ENCODE measurements at places on chromosomes 7 and 10.

- DNase-seq = peak; percentile 35
Observed at GRCh38 chr7:64314566-64314965, 805 bp downstream of the ZNF736 start.

GRCh38 chr10:33913194-33913593, 578.7 kb upstream of the NRP1 start:
- DNase-seq = no peak

GRCh38 chr7:144036302-144036885, 12.4 kb upstream of the OR2A5 start:
- DNase-seq = no peak

DNA sequence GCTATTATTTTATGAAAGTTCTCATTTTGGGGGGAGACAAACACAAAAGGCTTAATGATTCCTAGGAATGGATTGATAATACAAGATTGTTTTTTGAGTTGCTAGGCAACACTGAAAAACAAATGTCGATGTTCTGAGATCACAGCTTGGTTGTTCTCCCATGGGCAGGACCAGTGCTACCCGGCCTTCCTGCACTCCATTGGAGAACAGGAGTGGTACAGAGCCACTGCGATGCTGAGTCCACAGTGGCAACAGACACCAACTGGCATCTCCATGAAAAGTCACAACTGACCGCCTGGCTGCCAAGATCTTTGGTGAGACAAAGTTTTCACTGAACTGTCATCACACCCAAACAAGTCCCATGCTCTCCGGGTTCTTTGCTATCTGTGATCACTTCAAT, 68.9 kb upstream of the NMT2 start:
- DNase-seq = peak; percentile 74

- DNase-seq = no peak
Observed at GRCh38 chr10:35927990-35928488, 285.9 kb upstream of the FZD8 start.

- DNase-seq = no peak
Observed at GRCh38 chr7:137601642-137602041, 245.1 kb downstream of the DGKI start.

- peak; percentile 74 for DNase-seq
Observed at GRCh38 chr7:117157241-117158209, 165.3 kb downstream of the WNT2 start.

- DNase-seq = no peak
Observed at GRCh38 chr7:130683026-130683425, 3.3 kb downstream of the TSGA13 start.

- DNase-seq = no peak
Observed at GRCh38 chr7:55140941-55141278, 122.1 kb downstream of the EGFR start.

DNA sequence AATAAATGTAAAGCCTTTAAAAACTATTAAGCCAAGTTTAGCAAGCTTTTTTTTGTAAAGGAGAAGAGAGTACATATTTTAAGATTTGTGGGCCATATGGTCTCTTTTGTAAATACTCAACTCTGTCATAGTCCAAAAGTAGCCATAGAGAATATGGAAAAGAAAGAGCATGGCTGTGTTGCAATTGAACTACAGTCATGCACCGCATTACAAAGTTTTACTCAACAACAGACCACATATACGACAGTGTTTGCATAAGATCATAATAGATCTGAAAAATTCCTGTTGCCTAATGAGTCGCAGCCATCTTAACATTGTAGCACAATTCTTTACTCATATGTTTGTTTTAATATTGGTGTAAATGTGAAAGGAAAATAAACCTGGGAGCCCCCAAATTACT, 440.8 kb downstream of the HTR7 start:
- DNase-seq = no peak

GRCh38 chr10:110006358-110007160, 1.2 kb upstream of the ADD3 start:
- DNase-seq = peak; percentile 83

GRCh38 chr7:28709748-28710147, 248.4 kb downstream of the TRIL start:
- DNase-seq = no peak

GRCh38 chr7:148883266-148884048, 634 bp downstream of the EZH2 start:
- peak; percentile 46 for DNase-seq

- peak; percentile 26 for DNase-seq
Observed at GRCh38 chr7:11831156-11831735, 752 bp downstream of the THSD7A start.

DNA sequence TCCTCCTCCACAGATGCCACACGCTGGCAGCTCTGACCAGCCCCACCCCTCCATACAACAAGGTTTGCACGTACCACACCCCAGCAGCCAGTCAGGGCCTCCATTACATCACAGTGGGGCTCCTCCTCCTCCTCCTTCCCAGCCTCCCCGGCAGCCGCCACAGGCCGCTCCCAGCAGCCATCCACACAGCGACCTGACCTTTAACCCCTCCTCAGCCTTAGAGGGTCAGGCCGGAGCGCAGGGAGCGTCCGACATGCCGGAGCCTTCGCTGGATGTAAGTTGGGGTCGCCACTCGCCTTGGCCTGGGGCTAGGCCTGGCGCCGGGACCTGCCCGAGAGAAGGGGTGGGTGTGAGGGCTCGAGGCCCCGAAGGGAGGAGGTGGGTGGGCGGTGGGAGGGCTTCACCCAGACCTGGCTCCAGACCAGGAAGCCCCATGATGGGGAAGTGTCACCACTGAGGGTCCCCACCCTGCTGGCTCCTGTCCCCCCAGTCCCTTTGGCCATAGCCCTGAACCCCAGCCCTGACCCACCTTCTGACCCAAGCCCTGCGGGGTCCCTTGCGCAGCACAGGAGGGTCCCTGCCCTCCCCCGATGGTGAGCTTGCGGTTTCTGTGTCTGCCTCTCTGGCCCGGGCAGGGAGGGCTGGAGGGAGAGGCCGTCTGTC, 36.2 kb upstream of the PPIF start:
- DNase-seq = peak; percentile 62

DNA sequence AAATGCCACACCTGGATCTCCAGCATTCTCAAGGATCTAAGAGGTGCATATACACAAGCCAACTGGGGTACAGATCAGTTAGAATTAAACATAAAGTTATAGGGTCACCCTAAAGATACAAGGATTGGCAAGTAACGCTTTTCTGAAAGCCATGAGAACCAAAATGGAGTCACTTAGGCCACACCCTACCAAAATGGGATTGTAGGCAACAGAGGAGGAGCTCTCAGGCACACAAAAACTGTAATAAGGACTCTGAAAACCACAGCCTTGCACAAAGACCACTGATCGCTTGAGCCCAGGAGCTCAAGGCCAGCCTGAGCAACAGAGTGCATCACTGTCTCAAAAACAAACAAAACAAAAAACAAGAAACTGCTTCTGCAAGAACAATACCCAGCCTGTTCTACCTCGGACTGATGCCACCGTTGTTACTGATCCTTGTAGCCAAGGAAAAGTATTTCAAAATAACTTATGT, 35.5 kb downstream of the SVOPL start:
- no peak for DNase-seq

DNA sequence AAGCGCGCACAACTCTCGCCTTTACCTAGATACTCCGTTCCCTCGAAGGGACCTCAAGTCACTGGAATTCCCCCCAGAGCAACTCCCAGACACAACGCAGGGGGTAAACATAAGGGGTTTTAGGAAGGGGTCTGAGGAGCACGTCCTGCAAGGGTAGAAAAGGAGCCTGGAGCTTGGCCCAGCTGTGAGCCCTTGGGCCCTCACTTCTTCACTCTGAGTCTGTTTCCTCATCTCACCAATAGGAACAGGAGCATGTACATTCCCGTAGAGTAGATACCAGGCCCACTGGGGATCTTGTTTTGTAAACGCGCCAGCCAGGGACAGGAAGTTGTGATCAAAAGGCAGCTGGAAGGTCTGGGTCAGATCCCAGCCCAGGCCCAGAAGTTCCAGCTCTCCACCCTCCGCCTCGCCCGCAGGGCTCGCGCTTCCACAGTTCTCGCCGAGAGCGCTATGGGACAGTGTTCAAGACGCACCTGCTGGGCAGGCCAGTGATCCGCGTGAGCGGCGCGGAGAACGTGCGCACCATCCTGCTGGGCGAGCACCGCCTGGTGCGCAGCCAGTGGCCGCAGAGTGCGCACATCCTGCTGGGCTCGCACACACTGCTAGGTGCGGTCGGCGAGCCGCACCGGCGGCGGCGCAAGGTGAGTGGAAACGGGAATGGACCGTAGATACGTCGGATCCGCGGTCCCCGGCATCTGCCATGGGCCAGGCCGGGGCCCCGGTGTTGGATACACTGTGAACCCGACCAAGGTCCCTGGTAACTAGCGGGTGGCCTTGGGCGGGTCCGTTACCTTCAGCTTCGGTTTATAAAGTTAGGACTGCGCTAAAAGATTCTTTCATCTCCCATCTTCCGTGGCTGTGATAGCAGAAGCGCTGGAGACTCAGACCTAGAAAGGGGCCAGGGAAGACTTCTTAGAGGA, 1.3 kb downstream of the CYP26C1 start:
- DNase-seq = no peak

DNA sequence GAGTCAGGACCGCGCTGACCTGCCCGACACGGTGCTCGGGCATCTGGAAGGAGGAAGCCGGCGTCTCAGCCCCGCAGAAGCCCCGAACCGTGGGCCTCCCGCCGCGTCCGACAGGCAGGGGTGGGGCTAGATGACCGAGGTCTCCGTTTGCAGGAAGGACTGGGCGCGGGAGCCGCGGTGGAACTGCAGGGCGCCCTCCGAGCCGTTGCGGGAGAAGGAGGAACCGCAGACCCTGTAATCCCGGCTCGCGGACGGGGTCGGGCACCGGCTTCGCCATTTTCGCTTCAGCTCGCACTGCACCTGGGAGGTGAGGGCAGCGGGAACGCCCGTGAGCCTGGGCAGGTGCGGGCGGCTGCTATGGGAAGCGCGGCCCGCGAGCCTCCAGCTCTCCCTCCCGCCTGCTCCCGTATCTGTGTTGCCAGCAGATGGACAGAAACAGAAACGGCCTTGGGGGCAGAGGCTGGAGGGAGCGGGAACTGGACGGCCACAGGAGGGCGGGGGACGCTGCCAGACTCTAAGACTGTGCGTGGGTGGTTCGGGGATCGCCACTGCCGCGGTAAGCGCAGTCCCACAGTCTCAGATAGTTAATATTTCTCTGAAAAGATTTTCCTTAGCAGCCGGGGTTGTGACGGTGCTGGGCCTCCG, 114.1 kb downstream of the VIPR2 start:
- peak; percentile 67 for DNase-seq

DNA sequence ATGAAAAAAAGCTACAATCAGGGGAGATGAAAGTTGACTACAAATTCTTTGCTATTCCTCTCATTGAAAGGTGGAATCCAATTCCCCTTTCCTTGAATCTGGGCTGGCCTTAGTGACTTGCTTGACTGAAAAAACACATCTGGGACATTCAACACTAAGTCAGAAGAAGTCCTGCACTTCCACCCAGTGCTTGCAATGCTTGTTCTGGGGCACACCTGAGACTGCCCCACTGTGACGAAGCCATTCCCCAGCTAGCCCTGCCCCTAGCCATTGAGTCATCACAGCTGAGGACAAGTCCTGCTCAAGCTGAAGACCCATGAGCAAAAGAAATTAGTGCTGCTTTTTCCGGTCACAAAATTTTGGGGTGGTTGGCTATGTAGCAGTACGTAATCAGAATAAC, 19.2 kb upstream of the GRID1 start:
- DNase-seq = no peak

- DNase-seq = no peak
Observed at GRCh38 chr10:52283174-52283573, 30.9 kb upstream of the DKK1 start.

GRCh38 chr10:3692387-3692999, 92.5 kb downstream of the KLF6 start:
- DNase-seq = no peak

DNA sequence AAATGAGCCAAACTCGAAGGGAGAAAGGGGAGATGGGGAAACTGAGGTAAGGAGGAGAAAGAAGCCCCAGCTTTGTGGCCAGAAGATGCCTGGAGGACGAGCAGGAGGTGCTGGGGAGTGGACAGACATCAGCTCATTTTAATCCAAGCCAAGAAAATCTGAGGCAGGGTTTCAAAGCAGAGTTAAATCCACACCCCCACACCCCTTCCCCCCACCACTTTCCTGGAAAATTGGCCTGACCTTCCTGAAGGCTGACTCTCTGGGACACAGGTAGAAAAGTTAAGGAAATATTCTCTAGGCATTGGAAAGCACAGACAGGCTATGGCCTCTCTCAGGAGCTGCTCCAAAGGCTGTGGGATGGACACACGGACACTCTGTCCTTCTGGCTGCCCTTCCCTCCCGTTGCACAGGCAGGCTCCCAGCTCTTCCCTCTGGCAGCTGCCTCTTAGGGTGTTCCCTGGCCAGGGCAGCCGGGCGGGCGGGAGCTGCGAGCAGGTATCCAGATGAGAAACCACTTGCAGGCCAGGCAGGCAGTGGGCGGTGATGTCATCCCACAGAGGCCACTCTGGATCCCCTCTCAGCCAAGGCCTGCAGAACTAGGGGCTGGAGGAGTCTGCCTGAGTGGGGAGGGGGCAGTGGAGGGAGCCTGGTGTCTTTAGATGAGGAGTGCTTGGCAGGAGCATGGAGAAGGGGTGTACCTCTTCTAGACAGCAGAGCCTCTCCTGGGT, 171.8 kb downstream of the NEURL1 start:
- DNase-seq = peak; percentile 77

- DNase-seq = no peak
Observed at GRCh38 chr10:5571826-5572225, 47.1 kb downstream of the CALML3 start.

- DNase-seq = no peak
Observed at GRCh38 chr10:114870486-114870885, 48.9 kb downstream of the FHIP2A start.

GRCh38 chr10:124307591-124307990, 111.1 kb downstream of the OAT start:
- no peak for DNase-seq

GRCh38 chr10:121024905-121025584, 173.9 kb downstream of the WDR11 start:
- no peak for DNase-seq

DNA sequence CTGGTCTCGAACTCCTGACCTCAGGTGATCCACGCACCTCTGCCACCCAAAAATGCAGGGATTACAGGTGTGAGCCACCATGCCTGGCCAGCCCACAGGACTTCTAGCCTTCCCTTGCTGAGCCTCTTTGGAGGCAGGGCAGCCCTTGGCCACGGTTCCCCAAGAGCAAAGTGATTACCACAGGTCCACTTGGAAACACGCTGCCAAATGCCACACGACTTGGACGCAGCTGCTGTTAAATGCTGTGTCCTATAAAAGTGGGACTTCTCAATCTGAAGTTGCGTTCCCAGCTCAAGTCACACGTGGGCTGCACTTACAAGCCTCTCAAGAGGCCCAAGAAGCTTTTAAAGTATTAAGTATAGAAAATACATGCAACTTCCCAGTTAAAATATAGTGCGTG, 30.1 kb downstream of the CTBP2 start:
- no peak for DNase-seq

DNA sequence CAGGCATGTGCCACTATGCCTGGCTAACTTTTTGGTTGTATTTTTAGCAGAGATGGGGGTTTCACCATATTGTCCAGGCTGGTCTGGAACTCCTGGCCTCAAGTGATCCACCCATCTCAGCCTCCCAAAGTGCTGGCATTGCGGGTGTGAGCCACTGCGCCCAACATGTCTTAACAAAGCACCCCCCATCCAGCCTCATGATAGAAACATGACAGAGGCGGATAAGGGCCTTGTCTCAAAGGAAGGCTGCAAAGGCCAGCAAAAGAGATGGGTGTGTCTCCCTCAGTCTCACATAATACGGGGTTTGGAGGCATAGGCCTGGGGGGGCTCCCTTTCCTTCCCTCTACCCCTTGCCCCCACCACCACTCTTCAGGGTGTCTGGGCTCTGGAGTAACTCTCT, 93.2 kb downstream of the SH3PXD2A start:
- DNase-seq = no peak
